ENCODE measurements at places on chromosomes 3 and 15.

GRCh38 chr3:174216946-174217718 lies 642.0 kb upstream of the NAALADL2 start:
- no peak for DNase-seq

GRCh38 chr15:74402873-74403587 lies 30.7 kb downstream of the SEMA7A start:
- DNase-seq = no peak

GRCh38 chr3:159929171-159930141 lies 59.2 kb upstream of the IL12A start:
- DNase-seq = peak; percentile 86

DNA sequence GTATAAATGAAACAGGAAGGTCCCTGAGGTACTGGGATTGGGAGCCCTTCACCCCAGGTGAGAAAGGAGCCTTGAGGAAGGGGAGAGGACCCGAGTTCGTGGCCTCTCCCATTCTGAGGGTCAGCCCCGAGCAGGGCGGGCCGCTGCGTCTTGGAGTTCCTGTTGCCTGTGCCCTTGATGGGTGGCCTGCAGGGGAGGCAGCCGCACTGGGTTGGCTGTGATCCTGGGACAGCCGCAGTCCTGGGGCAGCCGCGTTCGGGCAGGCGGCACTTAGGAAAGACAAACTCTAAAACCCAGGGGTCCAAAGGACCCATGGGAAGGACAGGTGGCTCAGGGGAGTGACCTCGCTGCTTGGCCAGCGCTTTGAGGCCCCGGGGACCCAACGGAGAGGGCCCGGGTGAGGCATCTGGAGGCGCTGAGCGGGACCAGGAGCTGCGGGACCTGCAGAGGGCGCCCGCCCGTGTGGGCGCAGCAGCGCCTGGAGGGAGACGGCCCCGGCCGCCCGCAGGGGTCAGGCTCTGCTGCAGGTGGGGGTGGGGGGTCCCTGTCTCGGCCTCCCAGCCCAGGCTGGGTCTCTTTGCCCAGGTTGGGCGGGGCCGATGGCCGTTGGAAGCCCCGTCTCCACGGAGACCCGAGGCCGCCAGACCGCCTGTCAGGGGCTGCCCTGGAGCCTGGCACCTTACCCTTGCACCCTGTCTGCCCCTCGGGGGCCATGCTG lies 65.1 kb downstream of the HMCES start:
- no peak for DNase-seq

DNA sequence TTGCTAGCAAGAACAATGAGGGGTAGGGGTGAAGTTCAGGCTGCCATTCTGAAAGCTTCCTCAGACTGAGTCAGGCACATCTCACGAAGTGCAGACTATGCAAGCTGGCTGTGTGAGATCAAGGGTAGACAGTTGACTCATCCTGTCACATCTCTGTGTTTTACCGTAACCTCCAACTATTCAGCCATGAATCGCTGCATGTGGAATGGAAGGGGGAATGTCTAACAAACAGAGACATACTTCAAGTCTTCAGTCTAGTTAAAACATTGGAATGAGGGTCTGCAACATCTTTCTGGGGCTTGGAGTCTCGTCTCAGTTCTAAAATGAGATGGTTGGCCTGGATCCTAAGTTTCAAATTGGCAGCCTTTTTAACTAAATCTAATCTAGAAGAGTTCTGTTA lies 25.9 kb downstream of the AGTR1 start:
- peak; percentile 34 for DNase-seq

DNA sequence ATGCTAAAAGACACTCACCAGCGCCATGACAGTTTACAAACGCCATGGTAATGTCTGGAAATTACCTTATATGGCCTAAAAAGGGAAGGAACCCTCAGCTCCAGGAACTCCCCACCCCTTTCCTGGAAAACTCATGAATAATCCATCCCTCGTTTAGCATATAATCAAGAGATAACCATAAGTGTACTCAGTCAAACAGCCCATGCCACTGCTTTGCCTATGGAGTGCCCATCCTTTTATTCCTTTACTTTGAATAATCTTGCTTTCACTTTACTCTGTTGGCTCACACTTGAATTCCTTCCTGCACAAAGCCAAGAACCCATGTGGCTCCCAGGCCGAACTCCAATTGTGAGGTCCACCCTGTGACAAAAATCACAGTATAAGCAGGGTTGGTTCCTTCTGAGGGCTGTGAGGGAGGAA lies 19.1 kb upstream of the FSTL1 start:
- no peak for DNase-seq
